Gastrocnemius medialis (tissue), 4 donors: ENCODE measurements at places on chromosomes 3 and 15. TPM values are rescaled to one million over a fixed set of nuclear protein-coding genes. Genes with fewer than 3 reads are reported as not detected.

Gene SLC24A5
- total RNA-seq, result not detected

Gene EIF5A2
- 9.5 TPM for total RNA-seq

Gene ARGFX
- total RNA-seq, result not detected

Gene STRIT1
- total RNA-seq, result 1,273 TPM

Gene UCN2
- not detected for total RNA-seq

Gene GOLGA6A
- total RNA-seq, result not detected

Gene ALPK3
- 319 TPM for total RNA-seq

Gene CLDN18
- total RNA-seq, result not detected

DNA sequence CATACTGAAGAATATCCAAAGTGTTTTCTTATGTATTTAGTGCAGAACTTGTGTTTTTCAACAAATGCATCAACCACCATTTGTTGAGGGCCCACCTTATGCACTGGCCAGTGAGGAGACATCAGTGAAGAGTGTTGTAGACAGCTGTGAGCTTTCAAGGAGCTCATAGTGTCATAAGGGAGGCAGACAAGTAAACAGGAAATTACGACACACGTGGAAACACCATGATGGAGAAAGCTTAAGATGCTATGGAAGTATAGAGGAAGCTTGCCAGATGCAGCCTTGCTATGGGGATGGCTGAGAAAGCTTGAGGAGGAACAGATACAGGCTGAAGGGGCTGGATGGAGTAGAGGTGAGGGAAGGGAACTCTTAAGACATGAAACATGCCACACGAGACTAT, 50.8 kb upstream of the PSMD6 start:
- DNase-seq, result no peak
- no peaks in the 10 kb centered on the region for H3K27me3 ChIP-seq
- H3K27ac ChIP-seq, result no peak overlapping the region
- H3K4me3 ChIP-seq, result no peak overlapping the region
- no peaks in the 10 kb centered on the region for H3K4me1 ChIP-seq

GRCh38 chr3:52280050-52280461, 1.6 kb upstream of the WDR82 start:
- H3K4me1 ChIP-seq, result peaks cover 39% of the 10 kb centered on the region
- no peaks in the 10 kb centered on the region for H3K36me3 ChIP-seq
- H3K27me3 ChIP-seq, result no peaks in the 10 kb centered on the region
- no peak overlapping the region for H3K4me3 ChIP-seq
- peak overlapping the region; percentile 89 for H3K27ac ChIP-seq

DNA sequence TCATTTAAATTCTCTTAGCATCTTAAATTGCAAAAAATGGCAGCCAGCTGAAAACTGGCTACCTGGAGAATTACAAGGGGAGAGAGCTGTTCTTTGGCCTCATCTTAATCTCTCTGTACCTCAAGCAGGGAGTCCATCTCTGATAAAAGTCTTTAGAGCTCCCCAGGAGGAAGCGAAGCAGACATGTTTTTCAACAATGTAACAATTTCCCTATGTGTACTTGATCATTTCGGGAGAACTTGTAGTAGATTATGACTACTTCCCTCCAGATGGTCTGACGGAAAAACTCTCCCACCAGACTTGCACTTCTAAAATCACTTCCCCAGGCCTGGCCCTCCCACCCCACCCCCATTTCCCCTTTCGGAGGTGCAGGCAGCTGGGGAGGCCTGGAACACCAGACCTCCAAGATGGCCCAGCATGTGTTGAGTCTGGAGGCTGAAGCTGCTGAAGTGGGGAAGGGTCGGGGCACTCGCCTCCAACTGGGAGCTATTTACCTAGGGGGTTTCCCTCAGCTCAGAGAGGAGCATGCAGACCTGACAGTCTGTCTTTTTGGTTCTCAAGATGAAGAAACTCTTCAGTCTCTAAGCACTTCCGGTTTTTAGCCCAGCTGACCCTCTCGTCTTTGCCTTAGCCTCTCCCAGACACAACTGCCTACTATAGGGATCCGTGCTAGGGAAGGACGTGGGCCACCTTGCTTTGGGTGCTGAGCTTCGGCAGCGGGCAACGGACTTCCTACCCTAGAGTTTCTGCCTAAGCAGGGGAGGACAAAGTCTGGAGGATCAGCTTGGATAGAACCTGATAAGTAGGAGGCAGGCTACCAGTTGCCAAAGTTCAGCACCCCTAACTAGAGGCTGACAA, 164.0 kb upstream of the TBL1XR1 start:
- peaks cover 50% of the 10 kb centered on the region for H3K4me1 ChIP-seq
- no peak for DNase-seq
- no peaks in the 10 kb centered on the region for H3K36me3 ChIP-seq
- H3K4me3 ChIP-seq, result no peak overlapping the region
- H3K27ac ChIP-seq, result peak overlapping the region; percentile 88

DNA sequence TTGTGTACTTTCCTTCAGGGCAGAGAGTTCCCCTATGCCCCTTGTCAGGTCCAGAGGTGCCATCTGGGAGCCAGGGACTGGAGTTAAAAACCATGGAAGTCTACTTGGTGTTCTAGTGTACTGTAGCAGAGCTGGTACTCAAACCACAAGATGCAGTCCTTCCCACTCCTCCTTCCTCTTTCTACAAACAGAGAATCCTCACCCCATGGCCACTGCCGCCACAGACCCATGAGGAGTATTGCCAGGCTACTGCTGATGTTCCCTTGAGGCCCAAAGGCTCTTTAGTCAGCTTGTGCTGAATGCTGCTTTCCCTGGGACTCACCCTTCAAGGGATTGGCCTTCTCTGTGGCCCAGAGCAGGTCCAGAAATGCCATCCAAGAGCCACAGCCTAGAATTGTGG, 229.2 kb upstream of the ZPLD1 start:
- H3K4me3 ChIP-seq, result no peak overlapping the region
- no peak for DNase-seq
- no peak overlapping the region for H3K27ac ChIP-seq
- peaks cover 6% of the 10 kb centered on the region for H3K4me1 ChIP-seq

DNA sequence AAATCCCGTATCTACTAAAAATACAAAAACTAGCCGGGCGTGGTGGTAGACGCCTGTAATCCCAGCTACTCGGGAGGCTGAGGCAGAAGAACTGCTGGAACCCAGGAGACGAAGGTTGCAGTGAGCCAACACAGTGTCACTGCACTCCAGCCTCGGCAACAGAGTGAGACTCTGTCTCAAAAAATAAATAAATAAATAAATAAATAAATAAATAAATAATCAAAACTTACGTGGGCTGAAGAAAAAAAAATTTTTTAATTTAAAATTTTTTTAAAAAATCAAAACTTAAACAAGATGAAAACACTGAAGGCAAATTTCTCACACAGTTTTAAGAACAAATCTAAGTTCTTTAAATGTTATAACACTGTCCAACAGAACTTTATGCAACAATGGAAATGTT, 14.4 kb downstream of the MSL2 start:
- H3K36me3 ChIP-seq, result no peaks in the 10 kb centered on the region
- H3K4me3 ChIP-seq, result no peak overlapping the region
- no peak overlapping the region for H3K27ac ChIP-seq

DNA sequence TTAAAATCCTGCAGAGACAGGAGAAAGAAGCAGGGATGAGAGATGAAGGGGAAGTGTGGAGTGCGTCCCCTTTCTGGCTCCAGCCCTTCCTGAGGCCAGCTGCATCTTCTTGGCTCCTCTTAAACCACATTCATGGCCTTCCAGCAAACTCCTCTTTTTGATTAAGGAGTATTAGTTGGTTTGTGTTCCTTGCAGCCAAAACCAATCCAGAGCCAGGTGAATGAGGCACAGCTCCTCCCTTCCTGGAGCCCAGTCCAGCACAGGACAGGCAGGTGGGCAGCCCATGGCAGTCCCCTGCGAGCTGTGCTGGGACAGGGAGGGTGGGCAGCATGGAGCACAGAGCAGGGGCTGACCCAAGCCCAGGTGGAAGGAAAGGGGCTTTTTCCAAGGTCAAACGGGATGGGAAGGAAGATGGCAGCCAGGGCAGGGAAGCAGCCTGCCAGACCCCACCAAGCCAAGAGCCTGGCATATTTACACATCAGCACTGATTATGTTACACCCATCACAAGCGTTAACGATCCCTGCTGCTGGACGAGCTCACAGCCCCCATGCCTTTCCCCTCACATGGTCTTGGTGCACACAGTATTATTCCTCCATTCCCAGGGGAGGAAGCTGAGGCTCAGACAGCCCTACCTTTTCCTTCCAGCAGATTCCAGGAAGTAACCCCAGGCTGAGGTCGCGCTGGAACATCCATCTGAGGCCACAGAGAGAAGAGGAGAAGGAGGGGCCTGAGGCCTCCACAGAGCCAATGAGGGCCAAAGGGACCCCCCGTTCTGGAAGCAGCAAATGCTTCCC, 175.6 kb downstream of the SMAD6 start:
- H3K4me1 ChIP-seq, result peaks cover 30% of the 10 kb centered on the region
- peak overlapping the region; percentile 57 for H3K27ac ChIP-seq
- H3K4me3 ChIP-seq, result no peak overlapping the region
- no peak for DNase-seq

- no peaks in the 10 kb centered on the region for H3K4me1 ChIP-seq
- H3K36me3 ChIP-seq, result no peaks in the 10 kb centered on the region
- H3K27me3 ChIP-seq, result no peaks in the 10 kb centered on the region
- peak; percentile 45 for DNase-seq
- no peak overlapping the region for H3K27ac ChIP-seq
- H3K4me3 ChIP-seq, result no peak overlapping the region
Measured at GRCh38 chr3:189233225-189233858, 61.6 kb downstream of the TPRG1 start.

DNA sequence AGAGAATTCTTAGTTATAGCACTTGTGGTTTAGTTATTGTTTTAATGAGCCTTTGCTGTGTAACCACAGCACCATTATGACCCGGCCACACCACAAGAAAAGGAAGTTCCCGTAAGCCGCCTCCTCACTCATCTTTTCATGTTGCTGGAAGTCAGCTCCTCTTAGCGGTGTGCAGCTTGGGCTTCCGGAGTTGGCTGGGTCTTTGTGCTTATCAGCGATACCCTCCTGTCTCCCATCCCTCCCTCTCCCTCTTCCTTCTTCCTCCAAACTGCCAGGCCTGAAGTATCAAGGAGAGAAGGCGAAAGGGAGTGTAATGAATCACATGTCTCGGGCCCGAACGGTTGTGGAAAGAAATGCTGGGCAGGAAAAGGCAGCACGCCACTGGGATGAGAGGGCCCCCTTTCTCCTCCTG, 353.5 kb downstream of the MCTP2 start:
- no peaks in the 10 kb centered on the region for H3K27me3 ChIP-seq
- no peaks in the 10 kb centered on the region for H3K36me3 ChIP-seq
- H3K4me3 ChIP-seq, result no peak overlapping the region

GRCh38 chr3:180048103-180048502, 11.4 kb upstream of the PEX5L start:
- DNase-seq, result no peak
- no peaks in the 10 kb centered on the region for H3K36me3 ChIP-seq
- H3K4me3 ChIP-seq, result no peak overlapping the region
- no peaks in the 10 kb centered on the region for H3K4me1 ChIP-seq
